NCI-H82 (cell line): ENCODE measurements at places on chromosomes 11 and 22.

GRCh38 chr22:25567251-25567675 lies 2.8 kb downstream of the GRK3 start:
- DNase-seq: no peak

DNA sequence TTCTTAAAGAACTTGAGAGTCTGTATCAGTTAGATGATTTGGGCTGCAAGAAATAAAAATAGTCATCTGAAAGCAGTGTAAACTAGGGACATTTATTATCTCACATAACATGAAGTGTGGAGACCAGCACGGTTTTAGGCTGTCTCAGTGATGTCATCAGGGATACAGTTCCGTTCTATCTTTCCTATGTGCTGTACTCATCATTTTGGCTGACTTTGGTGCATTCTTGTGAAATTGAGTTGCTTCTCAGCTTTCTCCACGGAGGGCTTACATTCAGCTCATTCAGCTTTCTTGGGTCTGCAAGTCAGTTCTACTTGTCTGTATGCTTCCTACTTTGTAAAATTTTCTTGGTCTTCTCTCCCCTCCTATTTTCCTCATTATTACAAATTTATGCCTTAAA lies 51.8 kb upstream of the LIN7C start:
- no peak for DNase-seq

DNA sequence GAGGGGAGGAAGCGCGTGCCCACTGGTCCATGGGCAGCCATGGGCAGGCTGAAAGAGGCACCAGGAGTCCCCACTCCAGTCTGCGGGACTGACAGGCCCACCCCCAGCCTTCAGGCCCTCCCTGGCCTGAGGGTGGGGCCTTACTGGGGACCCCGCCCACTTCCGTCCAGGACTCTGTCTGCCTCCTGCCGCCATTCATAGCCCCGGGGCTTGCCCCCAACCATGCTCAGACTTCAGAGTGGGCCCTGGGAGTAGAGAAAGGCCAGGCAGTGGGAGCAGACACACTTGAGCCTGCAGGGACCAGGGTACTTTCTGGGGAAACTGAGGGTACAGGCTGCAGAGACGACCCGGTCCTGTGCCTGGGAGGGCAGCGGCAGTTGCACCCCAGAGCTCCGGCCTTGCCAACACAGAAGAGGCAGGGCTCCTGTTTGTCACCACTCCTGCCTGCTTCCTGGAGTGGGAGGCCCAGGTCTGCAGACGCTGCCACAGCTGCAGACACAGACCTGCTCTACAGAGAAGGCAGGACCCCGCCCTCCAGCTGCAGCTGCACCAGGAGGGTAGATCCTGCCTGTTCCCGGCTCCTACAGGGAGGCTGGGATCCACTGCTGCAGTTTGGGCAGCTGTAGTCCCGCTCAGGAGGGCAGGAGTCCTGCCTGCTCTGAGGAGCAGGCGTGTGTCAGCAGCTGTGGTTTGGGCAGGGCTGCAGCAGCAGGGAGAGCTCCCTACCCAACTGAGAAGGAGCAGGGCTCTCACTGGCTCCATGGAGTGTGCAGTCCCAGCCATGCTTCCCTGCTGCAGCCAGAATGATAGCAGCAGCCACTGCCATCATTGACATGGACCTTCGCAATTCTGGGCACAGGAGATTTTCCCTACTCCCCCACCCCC lies 387.9 kb upstream of the ANO3 start:
- DNase-seq: no peak

- DNase-seq: no peak
Observed at GRCh38 chr11:67082071-67082791, 25.6 kb downstream of the RHOD start.

GRCh38 chr11:593347-593746 lies 17.1 kb downstream of the PHRF1 start:
- DNase-seq: no peak

- no peak for DNase-seq
Observed at GRCh38 chr11:91199866-91200265, 977.0 kb upstream of the CHORDC1 start.

DNA sequence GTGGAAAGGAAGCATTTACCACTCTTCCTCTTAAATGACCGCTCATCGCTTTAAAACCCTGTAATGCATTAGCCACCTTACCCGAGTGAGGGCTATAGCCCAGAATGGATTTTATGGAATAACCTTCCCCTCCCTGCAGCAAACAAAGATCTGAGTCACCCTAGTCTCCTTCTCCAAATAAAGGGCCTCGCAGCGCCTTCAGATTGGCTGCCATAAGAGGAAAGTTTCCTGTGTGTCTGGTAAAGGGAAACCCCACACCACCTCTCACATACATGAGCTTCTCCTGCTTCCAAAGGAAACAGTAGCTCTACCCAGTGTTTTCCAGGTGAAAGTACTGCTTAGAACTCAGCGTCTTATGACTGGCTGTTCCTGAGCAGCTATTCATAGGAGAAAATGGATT lies 47.8 kb downstream of the PPP2R1B start:
- DNase-seq: no peak

GRCh38 chr11:23212807-23213206 lies 352.5 kb upstream of the CCDC179 start:
- no peak for DNase-seq

- no peak for DNase-seq
Observed at GRCh38 chr11:63884196-63884932, 32.6 kb downstream of the RCOR2 start.

DNA sequence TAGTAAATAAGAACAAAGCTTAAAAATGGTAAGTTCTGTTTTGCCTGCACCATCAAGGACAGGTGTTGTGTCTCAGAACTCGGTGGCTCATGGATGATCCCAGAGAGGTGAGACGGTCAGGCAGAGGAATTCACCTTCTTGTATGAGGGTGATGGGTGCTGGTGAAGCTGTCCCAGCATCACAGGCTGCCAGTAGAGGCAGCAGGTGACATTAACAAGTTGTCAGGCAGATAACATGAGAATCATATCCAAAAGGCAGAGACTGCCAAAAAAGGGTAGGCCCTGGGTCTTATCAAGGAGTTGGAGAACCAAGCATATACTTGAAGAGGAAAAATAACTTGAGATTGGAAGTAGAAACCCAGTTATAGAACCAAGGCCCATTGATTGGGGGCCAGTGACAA lies 437.8 kb downstream of the DYNC2H1 start:
- DNase-seq: peak; percentile 49
